ENCODE measurements at places on chromosomes 7 and 10. TPM values are rescaled to one million over a fixed set of nuclear protein-coding genes. Genes with fewer than 3 reads are reported as not detected.

FXYD4 gene
- not detected for total RNA-seq

MMP21 gene
- 0.09 TPM for total RNA-seq

MDH2 gene
- 38.3 TPM for total RNA-seq

CDK1 gene
- total RNA-seq, result 82.9 TPM

CHST3 gene
- 19.3 TPM for total RNA-seq
